Caco-2 (cell line): ENCODE measurements at places on chromosomes 5 and 9. TPM values are rescaled to one million over a fixed set of nuclear protein-coding genes. Genes with fewer than 3 reads are reported as not detected.

FCN1 gene
- not detected in 2 replicates for total RNA-seq

CD72 gene
- 0.70 and 0.95 TPM in 2 replicates for total RNA-seq

DMRT3 gene
- total RNA-seq, result not detected in 2 replicates

C9orf50 gene
- total RNA-seq, result not detected in 2 replicates

DNA sequence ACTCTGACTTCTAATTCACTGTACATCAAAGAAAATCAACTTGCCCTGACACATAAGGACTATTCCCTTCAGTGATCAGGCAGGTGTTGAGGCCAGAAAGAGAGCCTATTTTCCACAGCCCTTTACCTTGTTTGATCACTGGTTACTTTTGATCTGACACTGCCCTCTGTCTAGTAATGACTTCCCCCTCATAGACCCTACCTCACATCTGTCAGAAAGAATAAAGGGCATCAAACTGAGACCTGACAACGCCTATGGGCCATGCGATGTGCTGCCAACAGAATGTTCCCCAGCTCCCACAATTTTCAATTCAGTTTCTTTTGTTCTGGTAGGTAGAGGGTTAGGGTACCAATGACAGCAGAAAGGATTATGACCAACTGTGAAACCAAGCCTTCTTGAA is 47.7 kb downstream of the FBXL17 start:
- H3K36me3 ChIP-seq, result no peaks in the 10 kb centered on the region
- no peaks in the 10 kb centered on the region for H3K4me1 ChIP-seq
- H3K27ac ChIP-seq, result no peak overlapping the region

DNA sequence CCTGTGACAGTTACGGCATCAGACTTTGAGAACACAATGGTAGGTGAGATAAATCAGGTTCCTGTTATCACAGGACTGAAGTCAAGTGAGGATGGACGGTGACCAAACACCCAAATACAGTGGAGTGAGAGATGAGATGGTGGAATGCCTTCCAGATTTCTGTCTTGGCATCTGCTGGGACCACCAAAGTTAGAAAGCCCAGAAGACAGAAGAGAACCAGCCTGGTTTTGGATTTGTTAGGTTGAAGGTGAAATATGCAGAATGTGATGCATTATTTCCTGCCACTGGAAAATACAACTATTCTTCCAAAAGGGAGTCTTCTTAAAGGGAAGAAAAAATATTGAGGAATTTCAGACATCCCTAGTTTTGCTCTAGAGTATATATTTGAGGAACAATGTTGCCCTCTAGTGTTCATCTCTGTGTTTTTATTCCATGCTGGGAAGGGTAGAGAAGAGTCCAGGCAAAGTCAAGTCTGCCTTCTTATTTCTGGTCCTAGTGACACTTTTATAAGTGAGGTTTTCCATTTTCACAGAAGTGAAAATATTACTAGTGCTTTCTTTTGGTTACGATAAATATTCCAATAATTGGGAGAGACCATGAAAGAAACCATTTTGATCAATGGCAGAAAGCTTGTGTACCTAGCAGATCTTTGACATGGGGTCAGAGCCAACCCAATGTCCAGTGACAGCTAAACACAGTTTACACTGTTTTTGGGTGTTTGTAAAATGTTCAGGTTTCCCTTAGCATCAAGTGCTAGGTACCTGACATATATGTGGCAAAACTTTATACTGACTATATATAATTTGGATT is 142.3 kb upstream of the ANKH start:
- H3K4me3 ChIP-seq, result no peak overlapping the region
- H3K4me1 ChIP-seq, result peaks cover 33% of the 10 kb centered on the region
- no peaks in the 10 kb centered on the region for H3K27me3 ChIP-seq
- no peak overlapping the region for H3K27ac ChIP-seq
- H3K36me3 ChIP-seq, result no peaks in the 10 kb centered on the region

- H3K4me1 ChIP-seq, result peaks cover 12% of the 10 kb centered on the region; the same call in 1 of the 2 replicates
- H3K4me3 ChIP-seq, result no peak overlapping the region
- H3K27ac ChIP-seq, result no peak overlapping the region
- DNase-seq, result no peak
These were observed 15.7 kb downstream of the OR2S2 start for GRCh38 chr9:35942286-35942685.

DNA sequence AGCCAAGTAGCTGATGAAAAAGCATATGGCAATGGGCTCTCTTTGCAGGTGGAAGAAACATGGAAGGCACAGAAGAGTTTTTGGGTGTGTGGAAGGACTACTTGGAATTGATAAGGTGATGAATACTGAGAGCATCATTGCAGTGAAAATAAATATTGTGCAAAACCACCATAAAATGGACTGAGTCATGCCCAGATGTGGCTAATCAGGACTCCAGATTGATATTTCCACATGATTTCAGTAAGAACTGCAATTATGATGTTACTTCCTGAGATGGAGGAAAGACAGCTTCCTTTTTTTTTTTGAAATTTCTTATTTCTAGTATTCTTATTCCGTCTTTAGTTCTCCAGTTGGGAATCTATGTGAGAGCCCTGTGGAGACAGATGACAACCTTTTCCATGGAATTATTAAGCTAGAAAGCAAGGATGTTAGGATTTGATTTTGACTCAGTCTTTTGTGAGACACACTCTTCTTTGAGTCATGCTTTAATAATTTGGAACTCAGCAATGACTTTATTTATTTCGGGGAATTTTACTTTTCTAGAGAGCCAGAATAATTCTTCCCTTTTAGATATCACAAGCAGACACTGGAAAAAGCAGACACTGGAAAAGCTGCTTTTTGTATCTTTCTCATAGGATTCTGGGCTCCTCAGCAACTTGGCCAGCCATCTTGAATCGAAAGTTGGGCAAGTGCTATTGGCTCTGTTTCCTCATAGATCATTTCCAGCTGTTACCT is 94.2 kb upstream of the VCAN start:
- DNase-seq, result no peak
- no peaks in the 10 kb centered on the region for H3K36me3 ChIP-seq
- H3K27me3 ChIP-seq, result no peaks in the 10 kb centered on the region

GRCh38 chr9:13113216-13113615 is 166.3 kb downstream of the MPDZ start:
- H3K27me3 ChIP-seq, result no peaks in the 10 kb centered on the region
- H3K27ac ChIP-seq, result no peak overlapping the region
- no peak for DNase-seq
- H3K4me1 ChIP-seq, result no peaks in the 10 kb centered on the region
- no peak overlapping the region for H3K4me3 ChIP-seq
- H3K36me3 ChIP-seq, result no peaks in the 10 kb centered on the region

DNA sequence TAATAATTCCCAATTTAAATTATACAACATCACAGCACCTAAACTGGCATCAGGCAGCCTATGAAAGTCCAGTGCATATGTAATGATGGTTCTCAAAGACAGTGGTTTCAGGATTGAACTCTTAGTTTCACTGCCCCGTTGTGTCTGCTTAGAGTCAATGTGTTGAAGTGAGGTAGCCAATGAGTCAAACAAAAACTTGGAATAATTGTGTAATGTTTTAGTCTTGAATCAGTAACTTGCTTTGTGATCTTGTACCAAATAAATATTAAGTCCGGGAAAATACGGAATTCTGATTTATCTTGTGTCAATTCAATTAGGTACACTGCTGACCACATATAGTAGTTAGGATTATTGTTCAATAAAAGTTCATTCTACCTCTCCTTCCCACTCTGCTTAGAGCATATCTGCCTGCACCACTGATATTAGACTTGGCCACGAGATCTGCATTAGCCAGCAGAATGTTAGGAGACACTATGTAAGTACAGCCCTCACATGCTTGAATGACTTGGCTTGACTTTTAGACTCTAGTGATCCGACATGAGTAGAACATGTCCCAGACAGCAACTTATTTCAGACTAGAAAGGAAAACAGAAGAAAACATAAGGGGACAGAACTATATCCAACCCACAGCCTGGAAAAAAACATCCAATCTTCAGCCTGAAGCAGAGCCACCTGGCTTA is 441.5 kb upstream of the PTGER4 start:
- no peak overlapping the region for H3K27ac ChIP-seq
- no peak overlapping the region for H3K4me3 ChIP-seq
- no peak for DNase-seq
- H3K4me1 ChIP-seq, result no peaks in the 10 kb centered on the region

- peaks cover 30% of the 10 kb centered on the region for H3K4me1 ChIP-seq
- no peak for DNase-seq
- H3K4me3 ChIP-seq, result no peak overlapping the region
- H3K36me3 ChIP-seq, result no peaks in the 10 kb centered on the region
These were observed 64.2 kb downstream of the SLC44A1 start for GRCh38 chr9:105308461-105309341.
